ENCODE measurements at places on chromosomes 5 and 9.

DNA sequence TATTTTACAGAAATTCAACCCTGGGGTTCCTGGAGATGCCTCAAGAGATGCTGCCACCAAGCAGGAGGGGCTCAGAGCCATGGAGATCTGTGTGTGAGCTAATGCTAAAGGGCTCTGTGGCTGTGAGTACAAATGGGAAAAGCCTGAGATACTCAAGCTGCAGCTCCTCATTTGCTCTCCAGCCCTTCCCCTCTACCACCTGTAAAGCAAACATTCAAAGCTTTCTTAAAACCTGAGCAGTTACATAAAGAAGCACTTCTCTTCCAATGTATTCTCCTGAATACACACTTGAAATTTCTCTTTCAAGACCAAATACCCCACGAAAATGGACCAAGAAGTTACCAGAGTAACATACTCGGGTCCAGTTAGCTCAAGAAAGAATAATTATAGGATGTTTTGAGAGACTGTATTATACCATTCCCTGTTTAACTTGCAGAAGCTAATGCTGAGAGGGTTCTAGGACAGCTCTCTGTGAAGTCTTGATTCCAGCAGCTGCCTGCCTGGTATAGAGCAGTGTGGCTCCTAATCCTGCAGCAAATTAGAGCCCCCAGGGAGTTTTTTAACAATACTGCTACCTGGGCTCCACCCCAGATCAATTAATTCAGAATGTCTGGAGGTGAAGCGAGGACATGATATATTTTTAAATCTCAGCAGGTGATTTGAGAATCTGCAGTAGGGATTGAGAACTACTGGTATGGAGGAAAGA lies 21.1 kb downstream of the RGS7BP start:
- no peak for DNase-seq

DNA sequence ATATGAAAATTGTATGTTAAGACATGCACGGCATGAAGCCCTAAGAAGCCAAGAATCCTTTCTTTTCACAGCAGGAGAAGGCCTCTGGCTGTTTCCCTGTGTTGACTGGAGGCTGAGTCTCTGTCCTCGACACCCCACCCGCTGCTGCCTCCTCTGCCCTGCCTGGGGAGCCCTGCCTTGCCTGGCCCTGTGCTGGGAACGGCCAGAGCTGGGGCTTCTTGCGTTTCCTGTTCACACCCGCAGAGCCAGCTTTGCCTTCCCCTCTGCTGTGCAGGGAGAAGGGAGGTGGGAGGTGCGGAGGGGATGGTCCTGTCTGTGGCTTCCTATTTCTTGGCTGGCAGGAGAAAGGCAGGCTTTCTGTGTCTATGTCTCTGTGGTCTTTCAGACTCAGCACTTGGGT lies 6.9 kb upstream of the GMCL2 start:
- no peak for DNase-seq

GRCh38 chr9:69519470-69520240 lies 152.5 kb downstream of the APBA1 start:
- DNase-seq: no peak

DNA sequence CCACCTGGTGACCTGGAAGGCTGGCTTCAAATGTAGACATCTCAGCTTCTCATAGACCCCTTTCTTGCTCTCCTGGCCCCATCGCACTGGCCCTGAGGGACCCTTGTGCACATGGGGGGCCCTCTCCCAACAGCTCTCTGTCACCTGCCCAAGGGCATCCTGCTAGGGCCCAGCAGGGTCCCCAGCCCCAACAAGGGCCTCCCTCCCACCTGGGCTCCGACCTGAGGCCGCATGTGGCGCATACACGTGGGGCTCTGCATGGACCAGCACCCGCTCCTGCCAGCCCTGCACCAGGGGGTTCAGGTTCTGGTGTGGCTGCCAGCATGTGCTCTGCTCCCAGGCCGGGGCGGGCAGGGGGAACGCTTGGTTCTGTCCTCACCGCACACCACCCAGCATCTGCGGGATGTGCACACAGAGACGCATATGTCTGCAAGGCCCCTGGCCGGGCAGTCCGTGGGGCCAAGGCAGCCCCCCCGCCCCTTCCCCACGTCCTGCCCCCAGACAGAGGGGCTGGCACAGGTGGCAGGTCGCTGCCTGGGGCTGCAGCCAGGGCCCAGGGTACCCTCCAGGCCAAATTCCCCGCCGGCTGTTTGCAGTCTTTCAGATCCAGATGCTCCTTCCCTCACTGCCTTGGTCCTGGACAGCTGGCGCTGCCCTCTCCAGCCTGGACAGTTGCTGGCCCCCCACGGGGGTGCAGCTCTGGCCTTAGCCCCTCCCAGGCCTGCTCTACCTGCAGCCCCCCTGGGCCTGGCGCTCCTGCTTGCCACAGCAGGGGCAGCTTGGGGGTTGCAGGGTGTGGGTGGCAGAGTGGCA lies 17.9 kb upstream of the NRARP start:
- no peak for DNase-seq

DNA sequence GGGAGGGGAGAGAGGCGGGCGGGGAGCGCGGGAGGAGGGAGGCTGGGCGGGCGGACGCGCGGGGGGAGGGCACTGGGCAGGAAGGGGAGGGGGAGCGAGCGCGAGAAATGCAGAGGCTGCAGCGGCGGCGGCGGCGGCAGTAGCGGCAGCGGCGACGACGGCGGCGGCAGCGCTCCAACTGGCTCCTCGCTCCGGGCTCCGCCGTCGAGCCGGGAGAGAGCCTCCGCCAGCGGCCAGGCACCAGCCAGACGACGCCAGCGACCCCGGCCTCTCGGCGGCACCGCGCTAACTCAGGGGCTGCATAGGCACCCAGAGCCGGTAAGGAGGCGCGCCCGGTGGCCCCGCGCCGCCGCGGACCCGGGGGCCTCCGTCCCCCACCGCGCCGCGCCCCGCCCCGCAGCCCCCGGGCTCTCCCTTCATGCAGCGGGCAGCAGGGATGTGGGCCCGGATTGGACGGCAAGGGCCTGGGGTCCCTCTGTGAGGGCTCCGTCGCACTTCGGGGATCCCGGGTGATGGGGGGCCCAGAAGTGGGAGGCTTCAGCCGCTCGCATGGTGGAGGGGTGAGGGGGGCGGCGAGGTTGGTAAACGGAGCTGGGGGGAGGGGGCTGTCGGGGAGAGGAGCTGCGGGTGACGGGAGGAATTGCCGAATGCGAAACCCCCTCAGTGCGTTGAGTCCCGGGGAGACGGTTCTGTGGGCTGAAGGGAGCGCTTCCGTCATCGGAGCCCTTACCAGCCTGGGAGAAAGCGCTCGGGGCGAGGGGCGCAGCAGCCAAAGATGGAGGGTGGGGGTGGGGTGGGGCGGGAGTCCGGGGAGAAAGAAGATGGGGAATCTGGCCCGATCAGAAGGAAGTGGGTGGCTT lies at the start of gene BASP1:
TSS of gene BASP1 (plus strand) at position 139 of the 860 bp plus-strand sequence. CDS start 57,586 bp downstream, outside the sequence.
- DNase-seq: peak; percentile 67

GRCh38 chr9:127519301-127520166 lies 68.2 kb downstream of the LRSAM1 start:
- peak; percentile 85 for DNase-seq

- peak; percentile 67 for DNase-seq
Measured at GRCh38 chr9:134475011-134475790, 148.9 kb downstream of the RXRA start.

DNA sequence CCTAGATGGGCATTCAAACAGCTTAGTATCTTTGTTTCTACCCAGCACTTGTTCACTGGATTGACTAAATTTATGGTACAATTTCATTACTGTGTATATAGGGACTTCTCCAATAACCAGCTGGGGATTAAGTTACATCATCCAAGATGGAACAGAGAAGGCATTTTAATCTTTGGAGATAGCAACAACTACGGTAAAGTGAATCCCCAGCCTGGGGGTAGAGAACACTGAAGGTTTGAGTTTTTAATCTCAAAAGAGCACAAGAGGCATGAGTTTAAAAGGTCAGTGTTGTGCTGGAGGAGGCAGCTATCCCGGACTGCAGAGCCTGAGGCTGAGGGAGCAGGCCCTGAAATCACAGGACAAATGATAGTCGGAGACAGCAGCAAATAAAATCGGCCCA lies 28.6 kb downstream of the DDX31 start:
- DNase-seq: no peak

DNA sequence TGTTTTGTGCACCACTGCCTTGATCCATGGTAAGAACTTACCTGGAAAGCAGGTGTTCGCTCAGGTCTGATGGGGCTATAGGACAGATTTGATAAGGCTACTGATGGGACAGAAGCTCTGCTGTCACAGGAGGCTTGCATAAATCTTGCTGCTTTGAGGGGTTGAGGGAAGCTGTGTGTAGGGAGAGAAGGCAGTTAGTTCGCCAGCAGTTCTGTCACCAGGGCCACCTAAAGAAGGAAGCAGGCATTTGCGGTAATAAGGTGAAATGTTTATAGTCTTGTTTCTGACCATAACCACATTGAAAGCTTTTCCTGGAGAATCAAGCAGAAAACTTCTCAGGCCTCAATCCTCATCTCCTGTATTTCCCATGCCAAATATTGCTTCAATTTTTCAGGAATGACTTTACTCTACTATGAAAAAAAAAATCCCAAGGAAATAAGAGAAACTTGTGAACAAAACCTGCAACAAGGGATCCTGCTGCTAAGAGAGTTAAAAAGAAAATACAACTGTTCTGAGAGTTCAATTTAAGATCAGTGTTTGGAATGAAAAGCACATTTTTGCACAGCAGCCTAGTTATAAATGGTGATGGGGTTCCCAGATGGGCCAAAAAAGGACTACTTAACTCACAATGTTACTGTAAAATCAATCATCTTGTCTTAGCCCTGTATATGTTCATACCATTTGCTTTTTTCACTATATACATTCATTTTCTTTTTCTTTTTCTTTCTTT lies 122.0 kb upstream of the RANBP3L start:
- no peak for DNase-seq

DNA sequence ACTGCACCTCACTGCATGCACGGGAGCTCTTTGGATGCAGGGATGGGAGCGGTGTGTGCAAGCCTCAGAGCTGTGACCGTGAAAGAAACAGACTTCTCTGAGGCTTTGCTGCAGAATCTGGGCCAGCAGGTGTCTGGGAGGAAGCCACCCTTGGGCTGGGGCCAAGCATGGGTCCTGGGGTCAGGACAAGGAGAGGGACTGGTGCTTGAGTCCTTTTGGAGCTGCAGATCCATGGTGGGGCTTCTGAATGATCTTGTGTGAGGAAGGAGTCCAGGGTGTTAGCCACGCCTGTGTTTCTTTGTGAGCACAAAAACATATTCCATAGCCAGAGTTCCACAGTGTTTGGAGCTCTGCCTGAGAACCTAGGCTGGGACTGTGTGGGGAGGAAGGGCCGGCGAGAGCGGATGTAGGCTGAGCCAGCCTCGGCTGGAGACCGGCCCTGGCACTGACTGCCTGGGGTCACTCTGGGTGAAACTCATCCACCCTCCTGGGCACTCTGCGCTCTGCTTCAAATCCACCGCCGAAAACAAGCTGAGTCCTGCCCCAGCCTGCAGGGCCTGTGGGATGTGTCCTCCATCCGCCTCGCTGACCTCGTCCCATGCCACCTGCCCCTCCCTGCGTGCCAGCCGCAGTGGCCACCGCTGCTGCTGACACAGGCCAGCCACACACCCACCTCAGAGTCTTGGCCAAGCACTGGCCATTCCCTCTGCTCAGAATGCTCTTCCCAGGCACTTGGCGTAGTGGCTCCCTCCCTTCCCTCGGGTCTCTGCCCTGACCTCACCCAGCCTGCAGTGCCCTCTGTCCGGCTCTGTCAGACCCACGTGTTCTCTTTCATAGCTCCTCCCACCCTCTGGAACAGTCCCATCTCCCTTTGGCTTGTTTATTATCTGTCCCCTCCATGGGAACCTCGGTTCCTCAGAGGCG lies 26.7 kb downstream of the ERGIC1 start:
- no peak for DNase-seq

- DNase-seq: no peak
Measured at GRCh38 chr9:35682051-35682450, 7.7 kb downstream of the TPM2 start.

- no peak for DNase-seq
Measured at GRCh38 chr9:98570663-98571440, 137.9 kb downstream of the GABBR2 start.

DNA sequence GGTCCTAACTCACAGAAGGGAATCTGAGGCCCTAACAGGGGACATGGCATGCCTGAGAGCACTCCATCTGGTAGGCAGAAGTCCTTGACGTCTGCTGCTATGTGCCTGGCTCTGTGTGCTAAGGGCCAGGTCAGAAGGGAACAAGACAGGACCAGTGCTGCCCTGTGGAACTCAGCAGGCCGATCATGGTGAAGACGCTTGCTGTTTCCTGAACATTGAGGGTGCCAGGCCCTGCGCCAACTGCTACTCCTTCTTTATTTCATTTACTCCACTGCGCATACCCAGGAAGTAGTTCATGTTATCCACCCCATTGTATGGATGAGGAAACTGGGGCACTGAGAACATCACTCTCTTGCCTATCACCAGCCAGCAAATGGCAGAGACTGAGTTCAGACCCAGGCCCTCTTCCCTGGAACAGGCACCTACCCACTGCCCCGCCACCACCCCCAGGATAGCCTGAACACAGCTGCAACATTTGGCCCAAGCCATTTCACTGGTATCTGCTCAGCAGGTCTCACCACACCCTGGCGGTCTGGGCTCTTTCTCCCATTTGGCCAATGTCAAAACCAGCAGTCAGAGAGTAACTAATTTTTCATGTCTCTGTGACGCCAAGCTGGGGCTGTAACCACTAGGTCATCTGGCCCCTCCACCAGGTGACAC lies 24.8 kb upstream of the FOXI1 start:
- no peak for DNase-seq

DNA sequence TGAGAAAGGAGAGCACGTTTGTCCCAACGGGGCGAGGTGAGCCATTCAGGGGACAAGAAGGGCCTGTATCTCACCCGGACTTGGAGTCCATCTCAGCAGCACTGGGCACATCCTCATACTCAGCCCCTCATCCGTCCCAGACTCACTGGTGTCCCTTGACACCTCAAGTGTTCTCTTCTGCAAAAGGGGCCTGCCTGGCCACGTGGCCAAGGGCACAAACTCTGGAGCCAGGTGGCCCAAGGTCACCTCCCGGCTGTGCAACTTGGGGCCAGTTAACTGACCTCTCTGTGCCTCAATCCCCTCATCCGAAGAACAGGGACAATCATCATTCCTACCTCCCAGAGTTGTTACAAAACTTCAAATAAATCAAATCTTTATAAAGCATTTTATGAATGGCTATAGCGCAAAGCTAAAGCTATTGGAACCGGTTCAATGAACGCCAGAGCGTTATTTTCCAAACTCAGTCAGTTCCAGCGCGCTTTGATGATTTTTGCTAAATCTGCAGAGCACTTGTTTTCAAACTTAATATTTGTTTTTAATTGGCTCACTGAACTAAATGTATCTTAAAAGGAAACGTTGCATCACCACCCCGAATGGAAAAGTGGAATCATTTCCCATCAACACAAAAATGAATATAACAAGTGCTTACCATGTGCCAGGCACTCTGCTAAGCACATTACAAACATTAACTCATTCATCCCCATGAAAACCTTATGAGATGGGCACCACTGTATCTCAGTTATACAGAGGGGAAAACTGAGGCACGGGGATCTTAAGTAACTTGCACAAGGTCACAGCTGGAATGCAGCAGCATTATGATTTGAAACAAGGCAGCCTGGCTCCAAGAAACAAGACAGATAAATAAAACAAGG lies 49.3 kb downstream of the DUSP1 start:
- DNase-seq: no peak

GRCh38 chr9:34579104-34579807 lies 10.3 kb downstream of the CNTFR start:
- no peak for DNase-seq

GRCh38 chr5:141050622-141051520 lies at the start of gene PCDHB1:
PCDHB1 (plus strand) TSS chr5:141051374; CDS start chr5:141051471, 97 bp downstream.
- DNase-seq: no peak

Measured in AG09319 (cell line).